Hematopoietic multipotent progenitor cell (in vitro differentiated cells): ENCODE measurements at places on chromosomes 16 and 17. TPM values are rescaled to one million over a fixed set of nuclear protein-coding genes. Genes with fewer than 3 reads are reported as not detected.

Gene KLHDC4
- 27.7 TPM for total RNA-seq

Gene GAS2L2
- 0.54 TPM for total RNA-seq

- no peak for DNase-seq
Observed at GRCh38 chr17:11852912-11853311, 144.4 kb downstream of the ZNF18 start.

GRCh38 chr17:80168371-80168770, 1.5 kb upstream of the CARD14 start:
- DNase-seq: no peak
